ENCODE measurements at places on chromosomes 1 and 21.

- DNase-seq, result peak; percentile 17
These were observed at the start of gene GBP4 for GRCh38 chr1:89198491-89199072. GBP4 (minus strand) TSS chr1:89198942; CDS start chr1:89198834, 108 bp downstream.

DNA sequence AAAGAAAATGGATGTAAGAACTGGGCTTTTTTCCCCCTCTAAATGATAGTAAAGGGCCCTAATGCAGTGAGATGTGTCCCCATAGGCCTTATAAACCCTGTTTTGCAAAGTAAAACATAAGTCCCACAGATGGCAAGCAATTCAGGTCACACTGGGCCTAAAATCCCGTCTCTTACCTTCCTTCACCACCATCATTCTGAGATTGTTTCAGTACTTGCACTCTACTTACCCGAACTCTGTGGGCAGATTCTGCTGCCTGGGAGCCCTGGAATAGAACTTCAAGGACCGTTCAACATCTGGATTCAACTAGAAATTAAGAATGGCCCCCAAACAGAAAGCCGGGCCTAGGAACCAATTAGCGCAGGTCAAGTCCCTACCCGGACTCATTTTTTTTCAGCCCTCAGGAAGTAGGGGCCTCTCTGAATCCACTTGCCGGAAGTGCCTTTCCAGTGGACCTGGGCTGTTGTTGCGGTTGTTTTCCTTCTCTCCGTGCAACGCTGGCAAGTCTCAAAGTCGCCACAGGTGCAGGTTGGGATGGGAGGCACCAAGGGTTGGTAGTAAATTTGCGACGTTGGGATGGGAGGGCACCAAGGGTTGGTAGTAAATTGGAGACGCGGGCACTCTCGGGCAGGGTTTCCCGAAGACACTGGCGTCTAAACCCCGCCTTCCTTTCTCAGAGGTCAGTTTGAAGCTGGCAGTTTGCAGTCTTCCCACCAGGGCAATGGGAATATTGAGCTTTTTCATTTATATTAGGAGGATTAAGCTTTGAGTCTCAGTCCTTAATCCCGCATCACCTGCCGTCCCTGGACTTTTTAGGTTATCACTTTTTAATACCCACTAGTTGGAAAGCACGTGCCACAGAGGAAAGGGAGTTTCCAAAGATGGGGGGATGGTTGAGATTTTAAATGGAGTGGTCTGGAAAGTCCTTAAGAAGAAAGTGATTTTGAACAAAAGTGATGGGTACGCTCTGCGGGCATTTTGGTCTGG, at the start of gene TMEM69:
TSS of gene TMEM69 (plus strand) at position 428 of the 987 bp plus-strand sequence. CDS start 2,888 bp downstream, outside the sequence.
- DNase-seq, result peak; percentile 40

DNA sequence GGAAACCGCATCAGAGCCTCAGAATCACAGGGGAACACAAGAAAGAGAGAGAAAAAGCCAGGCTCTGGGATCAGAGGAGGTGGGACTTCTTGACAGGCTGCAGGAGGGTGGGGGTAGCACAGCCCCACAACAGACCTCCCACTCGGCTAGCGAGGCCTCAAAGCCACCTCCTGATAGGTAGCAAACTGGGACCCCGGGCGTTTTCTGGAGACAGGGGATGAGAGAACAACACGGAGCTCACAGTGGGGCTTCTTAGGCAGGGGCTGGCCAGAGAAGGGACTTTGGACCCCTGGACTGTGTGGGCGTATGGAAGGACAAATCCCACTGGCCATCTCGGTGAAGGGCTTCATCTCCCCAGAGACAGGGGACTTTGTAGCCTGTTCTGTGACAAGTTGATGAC, 116.3 kb downstream of the AJAP1 start:
- DNase-seq, result no peak

DNA sequence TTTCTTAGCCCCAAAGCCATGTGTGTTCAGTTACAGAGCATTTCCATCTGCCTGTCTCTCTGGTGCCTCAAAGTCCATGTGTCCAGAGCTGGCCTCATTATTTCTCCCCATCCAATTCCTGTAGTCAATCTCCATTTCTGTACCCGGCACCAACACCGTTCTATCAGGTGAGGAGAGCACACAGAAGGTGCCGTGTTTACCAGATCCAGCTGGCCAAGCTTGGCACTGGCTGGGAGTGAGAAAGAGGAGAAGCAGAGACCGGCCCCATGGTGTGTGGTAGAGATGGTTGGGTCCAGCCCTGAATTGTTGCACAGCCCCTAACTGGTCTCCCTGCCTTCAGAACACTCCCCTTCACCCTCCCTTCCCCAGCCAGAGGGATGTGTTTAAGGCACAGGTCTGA, 7.5 kb upstream of the SSBP3 start:
- no peak for DNase-seq

DNA sequence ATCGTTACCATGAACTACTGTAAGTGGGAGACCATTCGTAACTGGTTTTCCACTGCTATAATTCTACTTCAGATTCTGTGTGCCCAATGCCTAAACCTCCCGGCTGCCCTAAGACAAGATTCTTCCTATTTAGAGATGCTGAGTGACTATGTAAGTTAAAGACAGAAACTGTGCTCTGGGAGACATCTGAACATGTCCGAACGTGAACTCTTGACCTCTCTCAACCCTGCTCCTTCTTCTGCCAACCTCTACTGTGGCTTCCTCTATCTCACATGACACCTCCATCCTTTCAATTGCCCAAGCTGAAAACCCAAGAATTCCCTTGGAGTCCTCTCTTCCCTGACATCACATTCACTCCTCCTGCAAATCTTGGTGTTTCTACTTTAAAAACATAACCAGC, 182.9 kb downstream of the AKT3 start:
- no peak for DNase-seq

DNA sequence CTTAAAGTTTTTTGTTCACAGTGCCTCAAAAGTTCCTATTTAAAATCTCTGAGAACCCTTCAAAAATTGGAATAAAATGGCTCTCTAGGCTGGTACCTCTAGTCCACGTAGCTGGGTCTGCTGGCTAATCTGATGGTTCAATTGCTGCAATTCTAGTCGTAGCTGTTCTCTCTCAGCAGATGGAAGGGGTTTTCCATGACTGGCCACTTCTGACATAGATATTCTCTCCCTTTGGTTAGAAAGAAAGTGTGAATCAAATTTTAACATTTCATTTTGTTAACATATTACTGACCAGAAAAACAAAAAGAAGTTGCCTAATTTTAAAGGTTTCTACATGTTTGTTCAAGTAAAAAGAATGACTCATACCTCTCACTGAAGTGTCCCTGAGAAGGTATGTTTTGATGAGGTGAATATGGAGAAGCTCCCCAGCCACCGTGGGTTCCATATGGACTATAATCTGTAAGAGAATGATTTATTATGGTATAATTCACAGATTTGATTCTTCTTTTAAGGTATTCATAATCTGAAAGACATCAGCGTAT, 29.3 kb upstream of the SERPINC1 start:
- no peak for DNase-seq

GRCh38 chr1:82867781-82868180, 1067.0 kb downstream of the ADGRL2 start:
- no peak for DNase-seq

DNA sequence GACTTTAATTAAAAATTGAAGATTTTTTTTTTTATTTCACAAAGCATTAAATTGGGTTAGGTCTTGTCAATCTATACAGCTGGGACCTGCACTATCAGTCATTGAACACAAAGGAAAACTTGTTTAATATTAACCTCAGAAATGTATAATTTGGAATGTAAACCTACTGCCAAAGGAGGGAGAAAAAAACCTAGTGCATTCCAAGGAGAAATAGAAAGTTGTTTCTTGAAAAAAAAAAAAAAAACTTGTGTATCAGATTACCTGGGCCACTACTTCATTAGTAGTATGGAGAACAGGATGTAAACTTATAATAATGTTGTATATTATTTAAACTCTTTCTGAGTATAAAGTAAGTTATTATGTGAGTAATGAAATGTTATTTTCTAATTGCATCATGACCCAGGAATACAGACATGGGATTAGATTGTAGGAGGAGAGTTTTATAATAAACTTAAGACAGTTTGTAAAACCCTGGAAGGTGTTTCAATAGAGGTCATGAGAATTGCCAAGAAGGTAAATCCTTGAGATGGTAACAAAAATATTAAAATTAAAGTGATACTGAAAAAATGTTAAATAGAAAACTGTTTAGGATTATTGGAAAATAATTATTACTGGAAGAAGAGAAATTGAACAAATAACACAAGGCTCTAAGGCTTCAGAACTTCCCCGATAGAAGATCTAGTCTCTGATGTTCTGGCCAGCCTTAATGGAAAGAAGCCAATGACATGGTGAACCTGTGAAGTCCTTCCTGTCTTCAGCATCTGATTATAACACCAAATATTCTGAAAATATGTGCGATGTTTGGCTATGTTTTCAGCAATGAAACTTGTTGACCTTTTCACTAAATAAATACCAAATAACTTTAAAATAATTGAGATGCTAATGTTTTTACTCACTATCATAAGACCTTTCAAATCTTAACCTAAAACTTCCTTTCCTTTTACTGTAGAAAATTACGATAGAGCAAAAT, 412.8 kb upstream of the LYPLAL1 start:
- DNase-seq, result no peak

- DNase-seq, result no peak
These were observed 529.5 kb downstream of the COL11A1 start for GRCh38 chr1:102578804-102579203.
